ENCODE measurements at places on chromosomes 1 and 21. TPM values are rescaled to one million over a fixed set of nuclear protein-coding genes. Genes with fewer than 3 reads are reported as not detected.

DNA sequence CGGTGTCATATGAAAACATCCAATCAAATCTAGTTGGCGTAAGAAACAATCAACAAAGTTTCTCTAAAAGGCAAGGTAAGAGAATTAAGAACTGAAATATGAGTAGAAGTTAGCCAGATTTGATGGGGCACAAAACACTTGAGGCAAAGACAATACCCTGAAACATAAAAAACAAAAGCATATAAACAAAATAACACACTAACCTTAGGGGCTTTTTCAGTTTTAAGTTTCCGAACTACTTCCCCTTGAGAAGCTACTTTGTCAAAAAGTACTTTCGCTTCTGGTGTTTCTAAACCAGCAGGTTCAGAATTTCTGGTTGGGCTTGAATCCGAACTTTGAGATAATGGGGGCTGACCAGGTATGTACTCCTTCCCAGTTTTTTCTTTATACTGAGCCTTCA is 57.9 kb downstream of the EPRS1 start:
- DNase-seq: no peak

Gene FHAD1
- total RNA-seq: 1.3 TPM

DNA sequence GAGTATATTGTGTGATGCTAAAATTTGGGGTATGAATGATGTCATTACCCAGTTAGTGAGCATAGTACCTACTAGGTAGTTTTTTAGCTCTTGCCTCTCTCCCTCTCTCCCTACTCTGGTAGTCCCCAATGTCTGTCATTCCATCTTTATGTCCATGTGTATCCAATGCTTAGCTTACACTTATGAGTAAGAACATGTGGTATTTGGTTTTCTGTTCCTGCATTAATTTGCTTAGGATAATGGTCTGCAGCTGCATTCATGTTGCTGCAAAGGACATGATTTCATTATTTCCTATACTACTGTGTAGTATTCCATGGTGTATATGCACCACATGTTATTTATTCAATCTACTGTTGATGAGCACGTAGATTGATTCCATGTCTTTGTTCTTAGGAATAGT is 54.4 kb upstream of the NEGR1 start:
- no peak for DNase-seq

GRCh38 chr21:36171741-36172331 is 15.2 kb downstream of the DOP1B start:
- DNase-seq: no peak

- no peak for DNase-seq
Measured at GRCh38 chr1:54866801-54867716, 19.9 kb downstream of the DHCR24 start.

DNA sequence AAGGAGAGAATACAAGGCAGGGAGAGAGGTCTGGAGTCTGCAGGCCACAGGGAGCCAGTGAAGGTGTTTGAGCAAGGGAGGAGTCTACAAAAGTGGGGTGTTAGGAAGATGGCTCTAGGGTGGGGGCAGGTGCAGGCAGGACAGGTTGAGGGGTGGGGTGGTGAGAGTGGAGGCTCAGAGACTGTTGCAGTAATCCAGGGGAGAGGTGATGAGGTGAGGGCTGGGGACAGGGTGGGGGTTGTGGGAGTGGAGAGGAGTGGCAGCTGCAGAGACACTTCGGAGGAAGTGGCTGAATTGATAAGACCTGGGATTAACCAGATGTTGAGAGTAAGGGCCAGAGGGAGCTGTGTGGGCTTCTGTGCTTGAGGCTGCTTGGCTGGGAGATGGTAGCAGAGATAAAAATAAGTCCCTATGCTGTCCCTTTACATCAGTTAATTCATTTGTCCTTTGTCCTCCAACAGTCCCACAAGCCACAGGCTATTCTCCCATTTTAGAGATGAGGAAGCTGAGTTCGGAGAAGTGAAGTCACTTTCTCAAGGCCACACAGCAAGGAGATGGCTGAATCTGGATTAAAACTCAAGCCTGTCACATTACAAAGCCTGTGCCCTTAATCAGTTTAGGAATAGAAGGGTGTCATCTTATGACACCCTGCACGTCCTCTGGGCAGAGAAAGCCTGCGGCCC is 54.8 kb upstream of the SYNC start:
- DNase-seq: no peak

Gene GPX7
- 8.7 TPM for total RNA-seq

Gene TTLL7
- total RNA-seq: 5.7 TPM

- DNase-seq: no peak
Measured at GRCh38 chr1:85315789-85316188, 39.4 kb upstream of the BCL10 start.

GRCh38 chr1:222931023-222931422 is 116.2 kb downstream of the DISP1 start:
- DNase-seq: no peak

Gene DNM3
- total RNA-seq: 3.1 TPM

DNA sequence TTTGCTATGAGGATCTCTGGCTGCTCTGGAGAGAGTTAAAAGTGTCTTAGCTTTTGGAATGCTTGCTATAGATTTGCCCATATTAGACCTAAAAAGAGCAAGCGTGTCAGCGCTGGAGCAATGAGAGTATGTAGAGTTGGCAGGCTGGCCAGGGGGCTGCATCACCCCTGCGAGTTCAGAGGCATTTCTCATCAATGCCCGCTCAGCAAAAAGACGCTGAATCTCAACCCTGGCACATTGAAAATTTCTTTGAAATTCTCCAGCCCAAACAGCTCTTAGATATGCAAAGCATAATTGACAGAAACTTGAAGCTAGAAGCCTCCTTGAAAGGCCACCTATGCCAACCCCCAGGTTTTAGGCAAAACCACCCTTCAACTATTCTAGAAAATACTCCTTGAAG is 135.5 kb upstream of the F3 start:
- no peak for DNase-seq

GRCh38 chr21:25791319-25791718 is 56.5 kb downstream of the GABPA start:
- DNase-seq: peak; percentile 11

Gene CTSK
- 1.7 TPM for total RNA-seq

- no peak for DNase-seq
Measured at GRCh38 chr1:62395291-62395690, 41.6 kb upstream of the USP1 start.

GRCh38 chr1:231981675-231982074 is 355.1 kb downstream of the DISC1 start:
- no peak for DNase-seq

All from M059J (cell line).